ENCODE measurements at places on chromosomes 7 and 10.
A peak's percentile ranks its signal among the peaks of the same experiment; 100 is the strongest.

DNA sequence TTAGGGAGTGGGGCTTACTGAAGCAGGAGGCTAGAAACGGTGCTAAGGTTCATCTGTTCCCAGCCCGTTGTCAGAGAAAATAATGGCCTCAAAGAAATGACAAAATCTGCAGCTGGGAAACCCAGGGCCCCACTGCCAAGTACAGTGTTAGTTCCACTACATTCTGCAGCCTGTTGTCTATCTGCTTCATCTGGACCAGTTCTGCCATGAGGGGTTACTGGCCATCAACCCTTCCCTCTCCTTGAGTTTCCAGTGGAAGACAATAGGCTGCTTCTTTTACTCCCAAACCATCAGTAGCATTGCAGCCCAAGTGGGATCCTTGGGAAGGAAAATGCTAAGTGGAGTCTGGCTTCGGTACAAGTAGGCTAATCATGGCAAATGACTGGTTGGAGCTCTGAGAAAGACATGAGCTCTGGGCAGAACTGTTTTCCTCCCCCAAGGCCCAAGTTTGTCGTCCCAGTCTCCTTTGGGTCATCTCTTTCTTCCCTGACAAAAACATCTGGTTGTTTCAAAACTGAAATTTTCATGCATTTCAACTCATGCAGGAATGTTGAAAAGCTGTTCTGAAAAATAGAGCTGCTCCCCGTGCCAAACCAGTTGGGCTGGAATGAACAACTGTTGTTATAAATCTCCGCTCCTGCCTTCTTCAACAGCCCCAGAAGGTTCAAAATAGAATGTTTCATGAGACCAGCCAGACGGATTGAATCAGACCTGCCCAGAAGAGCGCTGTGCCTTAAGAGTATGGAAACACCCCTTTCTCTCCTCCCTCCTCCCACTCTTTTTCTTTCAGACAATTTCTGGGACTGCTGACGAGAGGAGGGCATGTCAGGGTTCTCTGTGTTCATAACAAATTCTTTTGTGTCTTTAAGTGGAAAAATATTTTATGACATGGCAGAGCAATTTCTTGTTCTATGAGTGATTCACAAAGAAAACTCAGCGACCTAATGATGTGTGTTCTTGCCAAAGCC is 116.6 kb downstream of the RAB18 start:
- DNase-seq = no peak

- DNase-seq = peak; percentile 54
Observed at GRCh38 chr7:149414745-149415390, 46.0 kb downstream of the ZNF777 start.

DNA sequence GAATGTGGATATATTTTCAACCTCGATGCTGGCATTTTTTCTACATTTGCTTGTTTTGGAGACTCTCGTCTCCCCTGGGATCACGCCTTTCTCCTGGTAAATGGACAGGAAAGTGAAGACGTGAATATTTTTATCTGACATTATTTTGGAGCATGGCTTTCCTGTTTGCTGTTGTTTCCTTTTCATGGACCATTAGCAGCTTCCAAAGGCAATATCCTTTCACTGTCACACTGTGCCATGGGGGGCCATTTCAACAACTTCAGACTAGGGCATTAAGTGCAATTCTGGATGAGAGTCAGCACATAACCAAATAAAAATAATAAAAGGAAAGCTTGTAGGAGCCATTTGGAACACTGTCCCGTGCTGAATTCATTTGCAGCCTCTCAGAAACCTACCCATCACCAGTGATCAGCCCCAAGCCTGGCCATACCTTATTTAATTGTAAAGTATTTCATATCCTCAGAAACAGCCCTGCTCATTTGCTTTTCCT is 75.9 kb upstream of the NEUROD6 start:
- no peak for DNase-seq

DNA sequence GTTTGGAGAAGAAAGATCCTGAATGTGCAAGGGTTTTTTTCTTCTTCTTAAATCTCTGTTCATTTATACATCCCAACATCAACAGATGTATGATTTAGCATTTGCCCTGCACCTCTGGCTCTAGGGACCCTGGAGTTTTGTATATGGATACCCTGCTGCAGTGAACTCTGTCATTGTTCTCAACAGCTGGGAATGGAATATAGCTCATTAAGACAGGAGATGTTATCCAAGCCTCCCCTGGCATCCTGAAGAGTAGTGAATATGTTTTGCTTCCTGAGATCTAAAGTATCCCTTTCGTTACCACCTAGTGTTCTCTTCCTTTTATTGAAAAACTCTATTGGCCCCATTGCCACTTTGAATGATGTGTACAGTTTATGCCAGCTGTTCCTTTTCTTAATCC is 275.9 kb downstream of the EXOC4 start:
- DNase-seq = no peak

DNA sequence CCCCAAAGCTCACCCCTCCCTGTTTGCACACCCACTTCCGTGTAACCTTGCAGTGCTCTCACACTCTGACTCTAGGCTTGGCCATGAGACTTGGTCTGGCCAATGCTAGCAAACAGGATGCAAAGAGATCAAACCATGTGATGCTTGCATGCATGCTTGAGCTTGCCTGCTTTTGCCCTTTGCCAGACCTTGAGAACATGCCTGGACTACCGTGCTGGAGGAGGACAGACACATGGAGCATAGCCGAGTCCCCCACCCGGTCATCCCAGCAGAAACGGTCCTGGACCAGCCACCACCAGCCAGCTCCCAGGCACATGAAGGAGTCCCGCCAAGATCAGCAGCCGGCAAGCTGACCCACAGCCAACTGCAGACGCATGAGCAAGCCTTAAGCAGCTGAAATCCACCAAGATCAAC is 23.4 kb downstream of the PYROXD2 start:
- DNase-seq = no peak

DNA sequence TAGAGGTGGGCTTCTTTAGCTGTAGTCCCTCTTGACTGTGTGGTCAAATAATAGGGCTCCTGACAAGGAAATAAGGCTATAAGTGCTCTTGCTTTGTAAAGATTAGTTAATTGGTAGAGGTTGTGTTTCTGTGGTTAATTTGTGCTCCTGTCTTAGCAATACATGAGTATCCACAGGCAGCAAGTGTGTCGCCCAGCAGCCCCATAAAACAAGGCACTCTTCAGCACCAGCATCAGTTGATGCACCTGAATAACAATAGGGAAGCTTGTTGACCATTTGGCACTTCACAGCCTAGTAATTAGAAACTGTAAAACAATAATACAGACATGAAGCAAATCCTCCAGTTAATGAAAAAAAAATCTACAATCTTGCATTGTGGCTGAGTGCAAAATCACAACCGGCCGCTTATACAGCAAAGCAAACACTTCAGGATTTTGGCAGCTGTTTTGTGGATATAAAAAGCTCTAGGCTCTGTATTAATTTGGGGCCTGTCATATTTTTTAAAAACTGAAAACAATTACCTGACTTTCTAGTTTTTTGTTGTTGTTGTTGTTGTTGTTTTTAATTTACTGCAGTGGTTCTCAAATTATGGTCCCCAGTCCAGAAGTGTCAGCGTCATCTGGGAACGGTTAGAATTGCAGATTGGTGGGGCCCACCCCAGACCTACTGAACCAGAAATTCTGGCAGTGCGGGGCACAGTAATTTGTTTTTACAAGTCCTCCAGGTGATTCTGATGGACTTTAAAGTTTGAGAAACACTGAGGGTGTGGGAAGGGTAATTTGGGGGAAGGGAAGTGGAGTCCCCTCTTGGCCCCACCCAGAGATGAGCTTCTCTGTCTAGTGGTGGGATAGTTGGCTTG is 56.8 kb downstream of the AUTS2 start:
- no peak for DNase-seq

- no peak for DNase-seq
Observed at GRCh38 chr10:9052767-9053166, 998.3 kb downstream of the GATA3 start.

DNA sequence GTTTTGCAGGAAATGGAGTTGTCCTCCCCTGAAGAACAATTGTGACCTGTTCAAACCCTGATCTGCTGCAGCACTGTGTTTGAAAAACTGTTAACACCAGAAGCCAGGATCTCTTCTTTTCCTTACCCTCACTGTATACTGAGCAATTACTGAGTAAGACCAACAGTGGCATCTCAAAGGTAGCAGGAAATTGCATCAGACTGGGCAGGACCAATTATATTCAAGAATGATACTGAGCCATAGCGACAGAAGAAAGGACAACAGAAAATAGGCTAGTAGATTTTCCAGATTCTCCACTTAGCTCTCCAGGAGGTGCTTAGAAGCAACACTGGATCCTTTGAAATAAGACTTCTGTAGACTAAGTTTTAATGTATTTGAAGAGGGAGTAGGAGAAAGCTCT is 57.4 kb upstream of the INHBA start:
- DNase-seq = no peak

DNA sequence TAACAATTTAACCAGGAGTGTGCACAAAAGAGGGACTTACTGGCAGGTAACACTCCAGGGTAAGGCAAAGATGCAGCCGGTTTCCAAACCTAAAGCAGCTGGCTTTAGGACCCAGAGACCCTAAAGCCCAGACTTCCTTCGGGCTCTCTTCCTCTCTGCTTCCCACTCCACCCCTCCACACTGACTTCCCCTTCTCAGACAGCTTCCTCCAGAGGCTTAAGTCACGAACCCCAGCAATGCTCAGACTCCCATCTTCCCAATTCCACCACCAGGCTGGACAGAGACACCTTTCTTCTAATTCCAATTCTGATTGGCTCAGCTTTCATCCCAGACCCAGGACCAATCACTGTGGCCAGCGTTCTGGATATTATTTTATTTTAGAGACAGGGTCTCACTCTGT is 24.8 kb downstream of the STYXL1 start:
- no peak for DNase-seq

GRCh38 chr7:50812841-50813475 is 30.3 kb upstream of the GRB10 start:
- DNase-seq = no peak

- no peak for DNase-seq
Observed at GRCh38 chr7:97004247-97005182, 838 bp upstream of the DLX6 start.

DNA sequence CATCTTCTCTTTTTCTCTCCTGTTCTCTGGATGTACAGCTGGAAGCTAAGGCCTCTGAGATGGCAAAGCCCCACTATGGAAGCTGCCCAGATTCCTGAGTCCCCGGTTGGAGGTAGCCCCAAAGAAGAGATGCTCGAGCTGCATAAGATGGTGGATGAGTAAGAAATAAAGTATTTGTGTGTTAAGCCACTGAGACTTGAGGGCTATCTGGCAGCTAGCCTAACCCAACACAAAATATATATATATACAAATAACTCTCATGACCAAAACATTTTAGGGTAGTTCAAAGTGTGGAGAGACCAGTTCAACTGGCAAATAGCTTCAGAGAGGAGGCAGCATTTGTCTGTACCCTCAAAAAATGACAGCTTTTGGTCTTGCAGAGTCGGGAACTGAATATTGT is 72.4 kb upstream of the PDE1C start:
- no peak for DNase-seq

- DNase-seq = no peak
Observed at GRCh38 chr10:126504761-126505112, 116.5 kb upstream of the ADAM12 start.

DNA sequence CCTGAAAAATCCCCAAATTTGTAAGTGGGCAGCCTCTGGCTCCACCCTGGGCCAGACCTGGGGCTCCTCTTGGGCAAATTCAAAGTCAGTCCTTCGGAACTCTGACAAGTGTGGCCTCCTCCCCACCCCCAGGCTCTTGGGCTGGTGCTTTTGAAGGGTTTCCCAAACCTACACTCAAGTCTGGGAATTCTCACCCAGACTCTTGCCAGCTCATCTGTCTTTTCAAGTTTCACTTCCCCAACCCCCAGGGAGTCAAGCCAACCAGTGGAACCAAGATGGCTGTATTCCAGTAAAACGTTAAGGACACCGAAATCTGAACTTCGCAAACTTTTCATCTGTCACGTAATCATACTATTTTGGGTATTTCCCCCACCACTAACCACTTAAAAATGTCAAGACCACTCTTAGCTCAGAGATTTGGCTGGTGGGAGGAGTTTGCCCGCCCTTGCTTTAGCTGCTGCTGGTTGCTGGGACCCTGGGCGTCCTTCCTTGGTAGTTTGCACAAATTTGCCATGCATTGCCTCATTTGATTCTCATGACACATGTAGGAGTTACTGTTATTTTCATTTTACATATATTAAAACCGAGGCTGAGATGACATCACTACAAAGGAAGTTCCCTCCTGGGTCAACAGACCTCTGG is 1.7 kb upstream of the MYO1G start:
- no peak for DNase-seq

- DNase-seq = no peak
Observed at GRCh38 chr7:25521236-25521635, 292.9 kb upstream of the NPVF start.

GRCh38 chr7:128115336-128115820 is 84.1 kb upstream of the LRRC4 start:
- no peak for DNase-seq

DNA sequence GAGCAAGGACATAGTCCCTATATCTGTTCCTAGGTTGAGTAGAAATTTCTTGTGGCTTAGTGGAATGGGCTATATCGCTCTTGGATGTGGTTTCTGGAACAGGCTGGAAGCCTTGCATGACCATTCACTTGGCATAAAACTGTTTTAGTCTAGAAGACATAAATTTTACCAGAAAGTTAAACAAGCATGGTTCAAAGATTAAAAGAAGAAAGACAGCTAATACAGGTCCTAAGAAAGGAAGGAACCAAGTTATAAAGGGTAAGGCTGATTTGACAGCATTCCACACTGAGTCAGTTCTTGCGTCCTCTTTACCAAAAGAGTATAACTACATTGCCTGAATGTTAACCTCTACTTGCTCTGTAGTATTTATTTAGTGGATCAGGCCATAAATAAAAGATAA is 724.2 kb downstream of the SORCS1 start:
- no peak for DNase-seq

- no peak for DNase-seq
Observed at GRCh38 chr10:99365736-99366135, 36.6 kb downstream of the CNNM1 start.

- DNase-seq = no peak
Observed at GRCh38 chr10:103114876-103115275, 78.2 kb downstream of the NT5C2 start.

- DNase-seq = no peak
Observed at GRCh38 chr7:100867776-100868485, 744 bp downstream of the TRIP6 start.

All from stimulated activated CD4-positive, alpha-beta T cell treated with anti-CD3 and anti-CD28 coated beads, Interleukin-15, amount 100 ng/mL, for 1 hour (primary cell).